LHCN-M2 (cell line): ENCODE measurements at places on chromosomes 6 and 20. TPM values are rescaled to one million over a fixed set of nuclear protein-coding genes. Genes with fewer than 3 reads are reported as not detected.

BTBD9 gene
- 5.6 and 6.5 TPM in 2 replicates for total RNA-seq

CBFA2T2 gene
- 6.6 and 8.6 TPM in 2 replicates for total RNA-seq

CRIP3 gene
- total RNA-seq = not detected in 2 replicates

ZNF391 gene
- total RNA-seq = 0.57 and 1.3 TPM in 2 replicates

GRCh38 chr20:57612436-57612835 is 7.8 kb downstream of the ZBP1 start:
- DNase-seq = no peak

- DNase-seq = no peak
Observed at GRCh38 chr6:23656255-23657194, 469.5 kb upstream of the NRSN1 start.
